Lung microvascular endothelial cell (primary cell): ENCODE measurements at places on chromosomes 1 and 21. TPM values are rescaled to one million over a fixed set of nuclear protein-coding genes. Genes with fewer than 3 reads are reported as not detected.

- no peak for DNase-seq
These were observed 6.1 kb upstream of the ZNF362 start for GRCh38 chr1:33250217-33250616.

GRCh38 chr1:101522486-101522885 is 285.7 kb downstream of the S1PR1 start:
- no peak for DNase-seq

DNA sequence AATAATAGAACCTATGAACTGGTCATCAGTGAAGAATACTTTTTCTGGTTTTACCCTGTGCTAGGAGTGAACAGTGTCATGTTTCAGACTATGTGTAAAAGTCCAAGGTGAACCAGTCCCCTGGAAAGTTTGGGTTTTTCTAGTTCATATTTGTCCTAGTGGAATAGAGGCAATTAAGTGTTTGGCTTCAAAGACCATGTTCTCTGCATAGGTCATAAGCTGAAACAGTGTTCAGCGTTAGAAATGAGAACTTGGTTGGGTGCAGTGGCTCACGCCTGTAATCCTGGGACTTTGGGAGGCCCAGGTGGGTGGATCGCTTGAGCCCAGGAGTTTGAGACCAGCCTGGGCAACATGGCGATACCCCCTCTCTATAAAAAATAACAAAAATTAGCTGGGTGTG is 77.5 kb downstream of the UCK2 start:
- no peak for DNase-seq

- DNase-seq: no peak
These were observed 31.8 kb downstream of the KIF1B start for GRCh38 chr1:10242135-10242534.

DNA sequence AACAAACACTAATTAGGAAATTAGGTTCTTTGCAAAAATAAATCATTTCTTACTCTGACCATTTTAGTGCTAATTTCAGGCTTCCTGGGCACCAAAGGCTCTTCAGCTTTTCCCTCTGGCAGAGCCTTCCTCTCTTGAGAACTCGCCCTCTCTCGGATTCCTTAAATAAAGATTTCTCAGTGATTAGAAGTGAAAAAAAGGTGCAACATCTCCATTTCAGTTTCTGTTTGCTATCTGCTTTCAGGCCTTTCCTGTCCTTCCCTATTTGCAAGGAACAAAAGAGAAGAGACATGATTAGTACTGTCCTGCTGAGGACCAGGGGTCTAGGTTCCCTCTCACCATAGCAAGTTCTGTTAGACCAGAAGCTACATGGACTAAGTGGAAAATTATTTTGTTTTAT is 27.8 kb upstream of the CACYBP start:
- DNase-seq: no peak

GRCh38 chr1:218525031-218525430 is 179.9 kb downstream of the TGFB2 start:
- peak; percentile 96 for DNase-seq

DNA sequence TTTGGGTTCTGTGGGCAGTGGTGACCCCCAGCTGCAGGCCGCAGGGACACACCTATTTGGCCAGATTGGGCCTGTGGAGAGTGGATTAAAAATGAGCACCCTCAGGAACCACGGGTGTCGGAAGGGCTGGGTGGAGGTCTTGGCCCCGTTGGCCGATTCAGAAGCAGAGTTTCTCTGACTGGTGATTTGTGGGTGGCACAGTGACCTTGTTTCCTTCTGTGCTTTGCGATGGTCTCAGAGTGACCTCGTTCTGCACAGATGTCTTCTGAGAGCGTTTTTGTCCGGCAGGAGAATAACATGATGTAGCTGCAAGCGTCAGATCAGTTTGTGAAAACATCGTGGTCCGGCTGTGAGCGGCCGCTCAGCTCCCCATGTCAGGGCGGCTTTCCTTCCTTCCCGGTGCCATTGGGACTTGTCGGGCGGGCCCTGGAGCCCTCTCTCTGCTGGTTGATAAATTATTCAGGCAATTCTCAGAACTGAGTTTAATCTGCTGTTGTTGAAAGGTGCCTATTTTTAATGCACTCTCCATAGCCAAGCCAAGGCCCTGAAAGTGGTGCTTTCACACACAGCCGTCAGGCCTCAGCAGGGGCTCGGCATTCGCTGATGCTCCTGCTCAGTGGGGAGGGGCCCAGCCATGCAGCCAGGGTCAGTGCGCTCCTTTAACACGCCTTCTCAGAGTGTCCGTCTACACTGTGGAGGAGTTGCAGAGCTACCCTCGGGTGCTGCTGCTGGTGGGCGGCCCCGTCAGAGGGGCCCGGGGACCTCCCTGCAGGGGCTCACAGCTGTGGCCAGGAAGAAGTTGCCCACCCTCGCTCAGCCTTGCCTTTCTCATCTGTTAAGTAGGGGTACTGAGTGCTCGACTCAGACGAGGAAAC is 26.8 kb downstream of the TRPM2 start:
- DNase-seq: no peak

DNA sequence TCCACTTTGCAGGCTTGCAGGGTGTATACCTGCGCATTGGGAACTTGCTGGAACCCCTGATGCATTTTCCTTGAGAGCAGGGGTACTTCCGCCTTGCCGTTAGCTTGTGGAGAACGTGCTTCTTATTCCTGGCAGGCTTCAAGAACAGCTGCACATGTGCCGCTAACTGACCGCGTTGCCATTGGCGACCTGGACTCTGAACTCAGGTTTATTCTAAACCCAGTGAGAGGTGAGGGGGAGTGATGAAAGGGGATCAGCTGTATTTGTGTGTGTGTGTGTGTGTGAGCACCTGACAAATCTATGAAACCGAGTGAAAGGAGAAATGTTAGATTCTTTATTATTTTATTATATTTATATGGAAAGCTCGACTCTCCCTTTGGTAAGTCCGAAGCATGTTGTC is 128.6 kb downstream of the HUNK start:
- no peak for DNase-seq

DNA sequence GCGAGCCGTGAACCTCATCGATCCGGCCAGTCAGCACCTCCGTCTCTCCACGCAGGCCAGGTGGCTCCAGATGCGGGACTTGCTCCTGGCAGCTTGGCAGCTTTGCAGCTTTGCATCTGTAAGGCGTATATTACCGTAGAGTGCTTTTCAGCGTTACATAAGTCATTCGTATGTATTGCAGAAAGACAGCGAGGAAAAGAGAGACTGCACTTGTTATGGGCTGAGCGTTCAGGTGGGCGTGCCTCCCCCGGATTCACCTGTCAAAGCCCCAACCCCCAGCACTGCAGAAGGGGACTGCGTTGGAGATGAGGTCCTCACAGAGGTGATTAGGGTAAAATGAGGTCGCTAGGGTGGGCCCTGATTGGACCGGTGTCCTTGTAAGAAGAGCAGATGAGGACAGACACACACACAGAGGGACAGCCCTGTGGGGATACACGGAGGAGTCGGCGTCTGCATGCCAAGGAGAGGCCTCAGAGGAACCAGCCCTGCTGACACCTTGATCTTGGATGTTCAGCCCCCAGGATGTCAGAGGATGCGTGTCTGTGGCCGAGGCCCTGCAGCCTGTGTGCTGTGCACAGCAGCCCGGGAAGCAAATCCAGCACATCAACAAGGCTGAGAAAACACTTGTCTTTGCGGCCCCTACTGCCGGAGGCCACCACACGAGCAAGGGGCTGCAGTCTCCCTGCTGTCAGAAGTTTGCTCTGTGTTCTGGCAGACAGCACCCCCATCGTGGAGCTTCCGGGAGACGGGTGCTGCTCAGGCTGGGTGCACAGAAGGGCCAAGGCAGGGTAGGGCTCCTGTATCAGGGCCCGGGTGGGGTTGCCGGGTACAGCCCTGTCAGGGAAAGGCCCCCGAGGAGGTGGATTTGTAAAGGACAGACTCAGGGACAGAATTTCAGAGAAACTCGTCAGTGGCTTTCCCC is 10.9 kb upstream of the AGPAT3 start:
- no peak for DNase-seq

- no peak for DNase-seq
These were observed 302.7 kb upstream of the SGIP1 start for GRCh38 chr1:66231217-66231616.

- DNase-seq: no peak
These were observed 104.6 kb downstream of the ZBTB18 start for GRCh38 chr1:244155661-244156060.

GRCh38 chr1:21921100-21921875 is 15.8 kb downstream of the HSPG2 start:
- no peak for DNase-seq

ATF3 gene
- 0.87 and 1.2 TPM in 2 replicates for total RNA-seq

FCRL6 gene
- not detected in 2 replicates for total RNA-seq

NTNG1 gene
- total RNA-seq: under 0.01 TPM in 1 of 2 replicates, not detected in the other

SH2D1B gene
- 0.22 TPM in 1 of 2 replicates, not detected in the other for total RNA-seq

CFHR1 gene
- total RNA-seq: not detected in 2 replicates

ADAMTS4 gene
- total RNA-seq: 7.1 and 9.2 TPM in 2 replicates
